ENCODE measurements at places on chromosomes 3 and 15. TPM values are rescaled to one million over a fixed set of nuclear protein-coding genes. Genes with fewer than 3 reads are reported as not detected.
A peak's percentile ranks its signal among the peaks of the same experiment; 100 is the strongest.

DNA sequence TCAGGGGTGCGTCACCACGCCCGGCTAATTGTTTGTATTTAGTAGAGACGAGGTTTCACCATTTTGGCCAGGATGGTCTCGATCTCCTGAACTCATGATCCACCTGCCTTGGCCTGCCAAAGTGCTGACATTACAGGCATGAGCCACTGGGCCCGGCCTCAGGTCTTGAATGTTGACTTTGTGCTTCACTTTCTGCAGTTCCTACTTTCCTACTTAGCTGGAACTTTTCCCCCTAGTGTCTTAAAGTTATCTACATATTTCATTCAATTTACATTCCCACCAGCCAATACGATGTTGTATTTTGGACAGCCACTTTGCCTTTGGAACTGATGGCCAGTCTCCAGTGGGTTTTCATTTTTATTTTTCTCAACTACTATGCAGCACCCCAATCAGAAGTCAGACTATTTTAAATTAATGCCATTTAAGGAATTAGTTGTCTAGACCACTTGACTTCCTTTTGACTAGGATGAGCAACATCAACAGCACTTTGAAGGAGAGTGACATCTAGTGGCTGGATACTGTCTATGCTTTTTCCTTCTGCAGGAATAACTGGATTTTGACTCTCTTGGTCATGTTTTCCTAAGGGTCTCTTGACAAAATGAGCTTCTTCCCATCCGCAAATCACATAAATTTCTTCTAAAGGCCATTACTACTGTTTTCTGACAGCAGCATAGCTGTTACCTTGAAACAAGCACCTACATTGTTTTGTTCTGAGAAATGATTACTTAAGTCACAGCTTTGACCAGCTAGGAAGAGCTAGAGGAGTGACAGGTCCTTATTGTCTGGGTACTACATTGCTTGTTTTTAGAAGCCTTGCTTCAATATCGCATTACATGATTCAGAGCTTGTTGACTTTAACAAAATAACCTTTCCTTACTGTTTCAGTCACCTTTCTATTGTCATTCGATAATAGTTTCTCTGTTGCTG is 140.2 kb downstream of the ITPR1 start:
- no peak overlapping the region for H3K27ac ChIP-seq
- H3K27me3 ChIP-seq, result no peaks in the 10 kb centered on the region
- H3K4me1 ChIP-seq, result no peaks in the 10 kb centered on the region
- DNase-seq, result peak; percentile 65

DNA sequence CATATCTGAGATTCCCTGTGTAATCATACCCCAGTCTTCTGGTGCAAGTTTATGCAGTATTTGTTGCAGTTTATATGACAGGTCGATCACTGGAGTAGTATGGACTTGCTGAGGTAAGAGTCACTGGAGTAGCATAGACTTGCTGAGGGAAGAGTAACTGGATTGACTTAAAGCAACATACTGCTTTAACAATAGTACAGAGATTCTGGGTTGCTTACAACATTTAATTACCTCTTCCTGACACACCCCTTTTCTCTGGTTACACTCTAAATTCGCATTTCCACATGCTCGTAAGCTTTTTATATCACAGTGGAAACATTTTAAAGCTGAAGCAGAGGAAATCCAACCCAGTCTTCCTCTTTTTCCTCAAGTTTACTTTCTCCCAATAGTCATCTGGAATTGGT is 11.8 kb downstream of the AAGAB start:
- peak; percentile 17 for DNase-seq
- no peaks in the 10 kb centered on the region for H3K36me3 ChIP-seq
- no peaks in the 10 kb centered on the region for H3K27me3 ChIP-seq
- H3K4me1 ChIP-seq, result no peaks in the 10 kb centered on the region

GRCh38 chr3:55592572-55592971 is 105.5 kb upstream of the WNT5A start:
- DNase-seq, result peak; percentile 68
- no peaks in the 10 kb centered on the region for H3K4me1 ChIP-seq
- H3K27me3 ChIP-seq, result no peaks in the 10 kb centered on the region
- H3K4me3 ChIP-seq, result no peak overlapping the region
- no peaks in the 10 kb centered on the region for H3K36me3 ChIP-seq

DNA sequence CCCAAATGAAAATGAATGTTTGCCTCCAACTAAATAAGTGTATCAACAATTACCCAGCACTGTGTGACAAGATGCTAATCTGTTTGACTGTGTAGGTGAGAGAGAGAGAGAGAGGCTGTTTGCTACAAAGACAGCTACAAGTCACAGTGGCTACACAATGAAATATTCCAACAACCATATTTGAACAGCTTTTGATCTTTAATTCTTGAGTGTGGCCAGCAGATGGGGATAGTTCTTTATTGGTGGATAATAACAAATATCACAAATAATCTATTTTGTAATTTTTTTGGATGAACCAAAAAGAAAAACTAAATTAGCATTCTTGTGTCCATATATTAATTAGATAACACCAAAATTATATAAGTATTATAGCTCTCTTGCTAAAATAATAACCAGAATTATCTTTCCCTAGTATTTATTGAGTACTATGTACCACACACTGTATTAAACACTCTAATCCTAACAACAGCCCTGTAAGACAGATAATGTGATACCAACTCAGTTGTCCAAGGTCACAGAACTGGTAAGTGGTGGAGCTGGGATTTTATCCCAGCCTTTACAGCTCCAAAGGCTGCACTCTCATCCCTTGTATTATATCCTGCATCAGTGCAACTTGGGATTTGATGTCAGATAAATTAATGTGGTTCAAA is 61.9 kb upstream of the C3orf80 start:
- no peaks in the 10 kb centered on the region for H3K27me3 ChIP-seq
- H3K36me3 ChIP-seq, result no peaks in the 10 kb centered on the region
- no peak for DNase-seq
- no peak overlapping the region for H3K4me3 ChIP-seq

- peak; percentile 20 for DNase-seq
- no peaks in the 10 kb centered on the region for H3K4me1 ChIP-seq
- H3K27ac ChIP-seq, result no peak overlapping the region
- H3K36me3 ChIP-seq, result no peaks in the 10 kb centered on the region
- no peaks in the 10 kb centered on the region for H3K27me3 ChIP-seq
Observed at GRCh38 chr15:66023311-66023972, 154.2 kb downstream of the RAB11A start.

DNA sequence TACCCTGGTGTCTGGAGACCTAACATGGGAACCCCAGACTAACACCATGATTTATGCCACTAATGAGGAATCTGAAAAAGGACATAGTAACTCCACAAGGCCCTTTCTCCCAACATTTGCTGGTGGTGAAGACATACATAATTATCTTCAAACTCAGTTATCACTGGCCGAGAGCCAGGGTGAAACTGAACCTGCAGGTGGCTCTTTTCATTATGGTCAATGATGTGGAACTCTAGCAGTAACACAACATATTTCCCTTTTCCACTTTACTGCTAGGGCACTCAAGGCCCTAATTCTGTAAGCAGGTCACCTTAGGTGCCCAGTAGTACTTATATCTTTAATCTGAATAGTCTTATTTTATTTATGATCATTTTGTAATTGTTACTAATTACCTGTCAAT is 326.4 kb upstream of the SATB1 start:
- H3K4me1 ChIP-seq, result no peaks in the 10 kb centered on the region
- H3K36me3 ChIP-seq, result no peaks in the 10 kb centered on the region
- no peaks in the 10 kb centered on the region for H3K27me3 ChIP-seq
- no peak overlapping the region for H3K27ac ChIP-seq

DNA sequence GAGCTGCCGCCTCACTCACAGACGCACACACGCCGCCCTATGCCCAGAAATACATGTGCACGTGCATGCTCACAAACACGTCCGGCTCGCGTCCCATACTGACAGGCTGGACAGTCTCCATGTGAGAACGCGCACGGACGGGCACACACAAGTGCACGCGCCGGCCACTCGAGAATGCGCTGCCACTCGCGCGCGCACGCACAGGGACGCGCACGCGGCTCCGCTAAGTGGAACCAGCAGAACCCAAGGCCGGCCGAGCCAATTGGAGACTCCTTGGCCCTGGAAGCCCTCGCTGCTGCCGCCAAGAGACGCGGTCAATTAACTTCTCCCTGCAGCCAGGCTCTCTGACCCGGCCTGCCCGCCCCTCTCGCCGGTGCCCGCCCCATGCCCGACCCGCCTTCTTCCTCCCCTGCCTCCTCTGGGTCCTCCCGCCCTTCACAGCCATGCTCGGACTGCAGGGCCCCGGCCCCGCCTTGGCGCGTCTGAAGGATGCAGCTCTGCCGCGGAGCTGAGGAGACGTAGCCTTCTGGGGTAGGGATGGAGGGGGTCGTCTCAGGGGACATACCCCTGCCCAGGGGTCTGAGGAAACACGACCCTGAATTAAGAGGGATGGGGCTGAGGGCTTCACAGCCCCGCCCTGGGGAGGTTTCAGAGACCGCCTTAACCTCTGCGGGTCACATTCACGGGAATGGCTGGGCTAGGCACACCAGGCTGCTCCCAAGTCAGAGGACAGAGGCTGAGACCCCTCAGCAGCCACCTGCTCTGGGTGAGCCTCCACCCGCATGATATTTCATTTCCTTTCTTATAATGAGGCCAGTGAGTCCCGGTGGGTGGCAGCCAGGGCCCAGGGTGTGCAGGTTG is 15.0 kb downstream of the PTH1R start:
- no peaks in the 10 kb centered on the region for H3K4me1 ChIP-seq
- no peaks in the 10 kb centered on the region for H3K36me3 ChIP-seq
- H3K27me3 ChIP-seq, result peaks cover 8% of the 10 kb centered on the region
- H3K27ac ChIP-seq, result no peak overlapping the region

- H3K27me3 ChIP-seq, result no peaks in the 10 kb centered on the region
- DNase-seq, result peak; percentile 15
- no peaks in the 10 kb centered on the region for H3K4me1 ChIP-seq
- H3K27ac ChIP-seq, result no peak overlapping the region
Observed at GRCh38 chr3:60728006-60728405, 523.2 kb downstream of the FHIT start.

- no peaks in the 10 kb centered on the region for H3K36me3 ChIP-seq
- peak overlapping the region; percentile 13 for H3K27ac ChIP-seq
- DNase-seq, result peak; percentile 79
- no peaks in the 10 kb centered on the region for H3K27me3 ChIP-seq
- H3K4me1 ChIP-seq, result peaks cover 28% of the 10 kb centered on the region
Observed at GRCh38 chr15:66760968-66761725, 59.1 kb downstream of the SMAD6 start.

DNA sequence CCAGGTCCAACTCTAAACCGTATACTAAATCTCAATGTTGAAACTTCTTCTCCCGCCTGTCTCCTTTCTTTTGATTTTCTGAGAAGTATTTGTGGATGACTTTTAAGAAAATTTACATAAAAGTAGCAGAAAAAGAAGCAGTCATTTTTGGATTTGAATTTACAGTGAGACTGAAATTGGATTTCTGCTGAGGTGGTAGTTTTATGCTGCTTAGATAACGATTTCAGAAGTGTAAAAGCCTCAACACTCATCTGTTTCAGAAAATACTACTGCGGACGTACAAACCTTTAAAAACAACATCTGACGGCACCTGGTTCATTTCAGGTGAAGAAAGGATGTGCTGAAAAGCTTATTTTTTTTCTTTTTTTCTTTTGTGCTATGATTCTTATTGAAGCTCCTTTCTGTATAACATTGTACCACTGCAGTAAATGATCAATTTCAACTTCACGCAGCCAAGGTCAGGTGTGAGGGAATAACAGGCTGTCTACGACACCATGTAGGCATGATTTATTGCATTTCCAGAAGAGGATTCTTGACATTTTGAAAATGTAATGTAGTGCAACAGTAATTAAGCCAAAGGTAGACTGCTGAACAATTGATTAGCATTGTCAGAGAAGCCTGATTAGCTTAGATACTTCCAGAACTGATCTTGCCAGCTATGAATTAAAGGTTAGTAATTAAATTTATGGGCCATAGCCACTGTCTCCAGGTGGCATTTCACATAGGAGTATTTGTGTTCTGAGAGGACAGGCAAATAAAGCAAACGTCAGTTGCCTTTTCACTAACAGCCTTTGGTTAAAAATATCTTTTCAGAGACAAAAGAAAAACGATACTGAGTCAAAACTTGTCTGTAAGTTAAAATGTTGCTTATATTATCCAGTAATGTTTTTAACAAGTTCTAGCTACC is 134.6 kb upstream of the KBTBD8 start:
- H3K36me3 ChIP-seq, result no peaks in the 10 kb centered on the region
- no peaks in the 10 kb centered on the region for H3K27me3 ChIP-seq
- H3K27ac ChIP-seq, result no peak overlapping the region
- no peaks in the 10 kb centered on the region for H3K4me1 ChIP-seq

DNA sequence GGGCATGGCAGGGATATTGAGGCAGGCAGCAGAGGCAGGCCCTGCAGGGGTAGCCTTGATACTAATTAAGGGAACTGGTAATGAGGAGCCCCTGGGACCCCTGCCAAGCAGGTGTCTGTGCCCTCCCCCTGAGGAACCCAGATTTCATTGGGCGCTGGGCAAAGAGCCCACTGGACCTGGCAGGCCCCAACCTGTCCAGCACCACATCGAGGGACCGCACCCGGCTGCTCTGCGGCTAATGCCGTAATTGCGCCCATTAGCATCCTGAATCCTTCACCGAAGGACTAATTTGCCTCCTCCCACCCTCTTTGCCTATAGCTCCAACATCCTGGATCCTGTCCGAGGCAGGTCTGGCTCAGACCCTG is 13.7 kb upstream of the SEMA3B start:
- no peak overlapping the region for H3K4me3 ChIP-seq
- H3K36me3 ChIP-seq, result peaks cover 38% of the 10 kb centered on the region
- H3K27ac ChIP-seq, result no peak overlapping the region
- no peak for DNase-seq

GRCh38 chr15:34993877-34994276 is 5.8 kb upstream of the ZNF770 start:
- no peak for DNase-seq
- H3K36me3 ChIP-seq, result no peaks in the 10 kb centered on the region
- H3K27me3 ChIP-seq, result no peaks in the 10 kb centered on the region
- peaks cover under 1% of the 10 kb centered on the region for H3K4me1 ChIP-seq

COMMD2 gene
- total RNA-seq, result 28.0 TPM

ROPN1 gene
- total RNA-seq, result not detected

ONECUT1 gene
- not detected for total RNA-seq

ISLR gene
- 14.0 TPM for total RNA-seq

SLC4A7 gene
- total RNA-seq, result 176 TPM

HTR3E gene
- not detected for total RNA-seq
